ENCODE measurements at places on chromosomes 16 and 17.

DNA sequence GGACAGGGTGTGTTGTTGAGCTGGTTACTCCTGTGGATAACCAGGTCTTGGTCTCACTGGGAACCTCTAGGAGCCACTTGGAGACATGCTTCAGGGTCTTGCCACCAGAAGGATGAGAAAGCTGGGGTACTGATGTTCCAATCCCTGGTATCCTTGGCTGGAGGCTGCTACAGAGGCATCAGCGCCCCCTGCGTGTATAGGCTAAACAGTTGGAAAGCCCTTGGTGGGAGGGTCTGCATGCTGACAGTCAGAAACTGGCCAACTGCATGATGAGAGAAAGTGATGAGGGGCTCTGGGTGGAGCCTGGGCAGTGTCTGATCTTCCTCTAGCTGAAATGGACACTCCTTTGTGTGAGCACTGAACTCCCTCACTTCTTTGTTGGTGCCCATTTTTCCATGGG is 536.9 kb downstream of the XYLT1 start:
- no peak for DNase-seq

GRCh38 chr17:7393613-7394451 is 493 bp downstream of the PLSCR3 start:
- peak; percentile 66 for DNase-seq

DNA sequence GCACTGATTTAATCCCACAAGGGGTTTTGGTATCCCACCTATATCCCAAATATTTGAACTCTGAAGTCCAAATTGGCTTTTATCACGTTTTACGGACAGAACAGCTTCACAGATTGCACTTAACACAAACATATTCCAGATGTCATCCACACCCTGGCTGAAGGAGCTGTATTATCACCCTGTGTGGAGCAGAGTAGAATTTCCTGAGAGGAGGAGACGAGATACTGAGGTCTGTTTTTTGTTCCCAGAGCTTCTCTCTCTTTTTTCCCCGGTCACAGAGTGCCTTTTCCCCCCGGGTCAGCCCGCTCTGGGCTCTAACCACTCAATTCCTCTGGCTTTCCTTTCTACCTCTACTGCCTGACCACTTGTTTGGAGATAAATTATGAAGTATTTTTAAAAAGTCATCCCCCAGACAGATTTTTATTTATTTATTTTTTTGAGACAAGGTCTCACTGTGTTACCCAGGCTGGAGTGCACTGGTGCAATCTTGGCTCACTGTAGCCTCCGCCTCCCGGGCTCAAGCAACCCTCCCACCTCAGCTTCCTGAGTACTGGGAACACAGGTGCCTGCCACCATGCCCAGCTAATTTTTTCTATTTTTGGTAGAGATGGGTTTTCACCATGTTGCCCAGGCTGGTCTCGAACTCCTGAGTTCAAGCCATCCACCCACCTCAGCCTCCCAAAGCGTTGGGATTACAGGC is 30.7 kb downstream of the DNAH2 start:
- DNase-seq, result no peak

- no peak for DNase-seq
These were observed 160.0 kb downstream of the ZNF423 start for GRCh38 chr16:49695782-49696413.

DNA sequence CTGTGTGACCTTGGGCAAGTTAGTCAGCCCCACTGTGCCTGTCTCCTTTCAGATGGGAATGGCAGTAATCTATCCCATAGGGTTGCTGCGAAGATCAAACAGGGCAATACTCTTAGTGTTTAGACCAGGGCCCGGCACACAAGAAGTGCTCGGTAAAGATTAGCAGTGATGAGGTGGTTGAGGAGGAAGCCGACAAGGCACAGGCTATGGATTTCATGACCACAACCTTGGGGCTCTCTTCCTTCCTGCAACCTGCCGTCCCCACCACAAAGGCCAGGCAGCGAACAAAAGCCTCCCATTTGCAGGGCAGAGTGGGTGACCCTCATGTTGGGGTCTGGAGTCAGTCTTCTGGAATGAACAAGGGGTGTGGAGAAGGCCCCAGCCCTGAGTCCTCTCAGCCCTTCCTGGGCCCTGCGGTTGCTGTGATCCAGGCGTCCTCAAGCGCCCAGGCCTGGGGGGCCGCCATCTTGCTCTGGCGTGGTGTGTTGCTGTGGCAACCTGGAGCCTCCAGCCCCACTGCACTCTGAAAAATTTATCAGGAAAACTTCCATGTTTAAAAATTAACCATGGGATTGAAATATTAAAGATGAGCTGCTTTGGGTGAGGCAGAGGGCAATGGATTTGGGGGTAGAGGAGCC is 9.8 kb downstream of the ADAM11 start:
- no peak for DNase-seq

- no peak for DNase-seq
These were observed 868 bp downstream of the NATD1 start for GRCh38 chr17:21252289-21252795.

- no peak for DNase-seq
These were observed 4.8 kb downstream of the CTRB2 start for GRCh38 chr16:75202069-75202590.

DNA sequence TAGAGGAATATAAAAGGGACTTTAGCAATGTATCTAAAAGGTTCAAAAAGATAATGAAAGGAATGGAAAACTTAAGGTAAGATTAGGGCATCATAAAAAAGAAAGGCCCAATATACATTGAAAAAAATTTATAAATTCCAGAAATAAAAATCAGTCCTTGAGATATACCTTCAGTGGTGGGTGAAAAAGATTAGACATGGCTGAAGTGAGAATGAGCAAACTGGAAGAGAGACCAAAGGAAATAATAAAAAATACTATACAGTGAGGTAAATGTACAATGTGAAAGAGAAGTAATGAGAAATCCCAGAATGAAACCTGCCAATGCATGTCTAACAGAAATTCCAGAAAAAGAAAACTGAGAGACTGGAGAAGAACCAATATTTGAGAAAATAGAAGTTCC is 42.9 kb upstream of the PMFBP1 start:
- DNase-seq, result no peak

- no peak for DNase-seq
These were observed 83.9 kb downstream of the SPECC1 start for GRCh38 chr17:20092973-20093626.

DNA sequence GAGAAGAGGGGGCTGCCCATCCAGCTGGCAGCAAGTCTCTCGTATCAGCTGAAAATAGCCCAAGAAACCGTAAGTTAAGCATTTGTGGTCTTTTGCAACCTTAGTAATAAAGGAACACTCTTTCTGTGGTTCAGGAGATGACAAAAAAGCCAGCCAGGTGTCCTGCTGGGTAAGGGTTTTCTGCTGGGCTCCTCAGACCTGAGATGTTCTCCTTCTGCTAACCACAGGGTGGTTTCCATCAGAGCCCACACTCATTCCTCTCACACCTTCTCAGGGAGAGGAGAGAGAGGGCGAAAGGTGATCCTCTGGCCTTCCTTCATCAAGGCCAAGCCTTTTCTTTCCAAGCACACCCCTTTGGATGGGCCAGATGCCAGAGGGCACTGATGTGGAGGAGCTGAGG is 70.7 kb downstream of the TEX14 start:
- DNase-seq, result no peak

DNA sequence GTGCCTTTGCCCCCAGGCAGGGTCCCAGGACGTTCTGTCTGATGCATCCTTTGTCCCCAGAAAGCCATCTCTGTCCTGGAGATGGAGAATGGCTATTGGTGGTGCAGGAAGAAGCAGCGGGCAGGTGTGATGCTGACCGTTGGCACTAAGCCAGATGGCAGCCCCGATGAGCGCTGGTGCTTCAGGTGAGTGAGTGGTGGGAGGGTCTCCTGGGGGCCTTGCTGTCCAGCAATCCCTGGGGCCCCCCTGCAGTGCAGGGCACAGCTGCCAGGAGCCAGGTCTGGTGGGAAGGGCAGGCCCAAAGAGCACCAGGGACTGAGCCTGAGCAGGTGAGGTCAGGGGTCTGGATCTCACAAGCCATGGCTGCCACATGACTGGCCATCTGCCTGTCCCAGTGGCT is 18.1 kb downstream of the TRPV2 start:
- no peak for DNase-seq

GRCh38 chr16:13084331-13084730 is 182.9 kb downstream of the SHISA9 start:
- DNase-seq, result no peak

DNA sequence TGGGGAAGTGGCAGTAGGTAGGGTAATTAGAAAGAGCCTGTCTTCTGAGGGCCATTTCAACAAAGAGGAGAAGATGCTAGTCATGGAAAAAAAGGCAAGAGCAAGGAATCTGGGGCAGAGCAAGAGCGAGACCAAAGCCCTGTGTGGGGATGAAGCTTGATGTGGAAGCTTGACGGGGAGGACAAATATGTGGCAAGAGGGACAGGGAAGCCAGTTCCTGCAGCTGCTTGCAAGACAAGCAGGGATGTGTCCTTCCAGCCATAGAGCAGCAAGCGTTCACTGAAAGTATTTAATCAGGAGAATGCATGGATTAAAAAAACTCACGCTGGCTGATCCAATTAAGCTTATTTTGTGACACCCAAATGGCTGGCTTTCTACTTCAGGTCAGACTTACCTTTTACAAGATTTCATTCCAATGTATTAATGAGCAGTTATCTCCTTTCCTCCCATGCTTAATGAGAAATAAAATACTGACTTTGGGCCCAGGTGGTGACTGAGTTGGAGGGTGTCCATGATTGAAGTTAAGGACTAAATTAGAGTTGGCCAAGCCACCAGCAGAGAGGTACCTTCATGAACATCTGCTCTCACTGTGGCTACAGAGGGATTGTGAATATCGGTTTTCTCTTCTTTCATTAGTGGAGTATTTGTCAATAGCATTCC is 76.8 kb downstream of the ABCA8 start:
- DNase-seq, result no peak

DNA sequence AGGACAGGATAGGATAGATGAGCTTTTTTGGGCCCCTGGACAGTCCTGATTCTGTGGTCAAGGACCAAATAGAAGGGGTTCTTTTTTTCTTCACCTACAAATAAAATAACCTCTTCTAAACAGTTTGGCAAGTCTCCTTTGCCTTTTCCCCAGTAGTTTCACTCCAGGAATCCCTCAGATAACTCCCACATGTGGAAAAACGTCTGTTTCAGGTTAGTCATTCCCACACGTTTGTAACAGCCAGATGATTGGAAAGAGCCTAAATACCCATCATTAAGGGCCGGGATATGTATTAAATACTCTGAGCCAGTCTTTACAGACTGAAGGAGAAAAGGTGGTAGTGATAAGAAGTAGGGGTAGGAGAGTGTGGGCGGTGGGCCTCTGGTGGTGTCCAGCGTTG is 58.3 kb downstream of the PLD6 start:
- DNase-seq, result no peak

- DNase-seq, result no peak
These were observed 435.5 kb downstream of the KCNJ2 start for GRCh38 chr17:70604854-70605253.

DNA sequence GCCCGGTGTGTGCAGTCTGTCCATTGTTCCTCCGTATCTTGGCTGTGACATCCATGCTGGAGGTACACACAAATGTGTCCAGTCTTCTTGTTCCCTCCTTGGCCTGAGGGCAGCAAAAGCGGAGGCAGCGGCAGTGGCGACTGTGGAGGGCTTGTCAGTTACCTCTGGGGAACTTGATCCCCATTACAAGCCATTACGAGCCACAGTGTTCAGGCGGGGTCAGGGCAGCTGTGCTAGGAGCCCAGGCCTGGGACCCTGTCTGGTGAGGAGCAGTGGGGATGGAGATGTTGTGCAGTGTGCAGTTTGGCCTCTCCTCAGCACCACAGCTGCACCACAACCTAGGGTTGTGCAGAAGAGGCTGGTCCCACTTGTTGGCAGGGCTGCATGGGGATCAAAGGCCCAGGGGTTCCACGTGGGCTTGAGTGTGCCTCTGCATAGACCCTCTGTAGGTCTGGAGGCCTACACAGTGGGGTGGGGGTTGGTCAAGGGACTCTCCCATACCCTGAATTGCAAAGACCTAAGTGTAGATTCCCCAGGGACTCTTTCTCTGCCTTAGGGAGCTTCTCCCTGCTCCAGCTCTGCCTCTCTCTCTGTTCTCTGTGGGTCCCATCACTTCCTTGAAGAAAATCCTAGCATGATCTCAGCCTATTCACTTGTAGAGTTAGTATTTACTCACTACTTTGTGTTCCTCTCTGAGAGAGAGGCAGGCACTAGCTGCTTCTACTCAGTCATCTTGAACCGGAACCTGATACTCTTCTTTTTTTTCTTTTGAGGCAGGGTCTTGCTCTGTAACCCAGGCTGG is 58.8 kb downstream of the SLFN11 start:
- DNase-seq, result no peak

DNA sequence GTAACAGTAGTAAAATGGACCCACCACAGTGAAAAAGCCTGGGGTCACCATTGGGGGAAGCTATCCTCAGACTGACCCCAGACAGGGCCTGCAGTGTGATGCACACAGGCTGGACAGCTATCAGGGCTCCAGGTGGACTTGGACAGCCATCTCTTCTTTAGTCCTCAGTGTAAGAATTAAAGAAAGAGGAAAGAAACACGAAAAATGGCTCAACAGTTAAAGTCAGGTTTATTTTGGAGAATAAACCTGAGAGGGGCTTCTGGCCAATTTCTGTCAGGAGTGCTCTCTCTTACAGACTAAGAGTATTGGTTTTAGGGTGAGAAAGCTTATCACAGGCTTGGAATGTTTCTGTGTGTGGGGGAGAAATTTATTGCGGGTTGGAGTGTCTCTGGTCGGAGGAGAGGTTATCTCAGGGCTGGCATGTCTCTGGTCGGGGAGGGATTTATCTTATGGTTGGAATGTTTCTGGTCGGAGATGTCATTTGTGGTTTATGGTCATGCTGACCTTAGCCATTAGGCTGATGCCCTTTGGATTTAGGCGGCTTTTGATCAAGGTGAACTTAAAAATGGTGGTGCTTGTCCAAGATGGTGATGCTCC is 10.8 kb upstream of the B4GALNT2 start:
- no peak for DNase-seq

DNA sequence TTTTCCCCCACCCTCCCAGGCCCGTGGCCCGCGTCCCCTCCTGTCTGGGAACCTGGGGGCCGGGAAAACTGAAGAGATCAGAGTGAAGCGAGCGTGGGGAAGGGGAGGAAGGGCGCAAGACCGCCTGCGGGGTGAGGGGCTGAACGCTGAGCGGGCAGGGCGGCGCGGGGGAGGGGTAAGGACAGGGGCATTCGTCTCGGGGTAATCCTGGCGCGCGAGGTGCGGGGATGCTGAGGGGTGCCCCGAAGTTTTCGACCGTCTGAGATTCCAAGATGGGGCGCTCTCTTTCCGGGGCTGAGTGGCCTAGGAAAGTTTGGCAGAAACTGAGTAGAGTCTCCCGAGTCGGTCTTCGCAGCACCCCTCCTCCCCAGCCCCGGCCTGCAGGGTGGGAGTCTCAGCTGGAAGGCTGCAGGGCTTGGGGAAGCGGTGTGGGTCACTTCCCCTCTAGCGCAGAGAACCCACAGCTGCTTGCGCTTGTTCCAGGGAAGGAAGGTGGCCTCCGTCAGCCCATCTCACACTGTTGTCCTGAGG is 555 bp downstream of the TTYH2 start:
- DNase-seq, result peak; percentile 36
